ENCODE measurements at places on chromosomes 3 and 15.
A peak's percentile ranks its signal among the peaks of the same experiment; 100 is the strongest.

DNA sequence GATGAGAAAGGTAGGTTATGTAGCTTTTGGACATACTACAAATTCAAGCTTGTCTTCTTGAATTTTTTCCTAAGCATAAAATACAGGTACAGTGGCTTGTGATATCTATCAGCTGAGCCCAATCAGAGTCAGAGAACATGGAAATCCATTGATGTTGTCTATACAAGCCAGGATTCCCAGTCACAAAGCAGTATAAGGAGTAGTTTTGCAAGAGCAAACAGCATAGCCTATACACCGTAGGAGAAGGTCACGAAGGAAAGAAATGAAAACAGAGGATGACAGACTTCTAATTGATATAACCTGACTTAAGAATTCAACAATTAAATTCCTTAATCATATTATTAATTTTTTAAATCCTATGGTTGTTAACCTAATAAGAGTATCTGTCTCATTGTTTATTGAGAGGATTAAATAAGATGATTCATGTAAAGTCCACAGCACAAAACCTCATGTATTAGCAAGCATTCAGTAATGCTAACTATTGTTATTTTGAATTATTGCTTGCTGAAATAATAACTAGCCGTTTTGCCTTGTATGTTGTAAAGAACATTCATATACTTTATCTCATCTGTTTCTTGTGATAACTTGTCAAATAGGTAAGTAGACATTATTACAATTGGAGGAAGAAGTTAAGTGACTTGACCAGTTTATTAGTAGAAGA, 276.6 kb upstream of the ZPLD1 start:
- no peak for DNase-seq

DNA sequence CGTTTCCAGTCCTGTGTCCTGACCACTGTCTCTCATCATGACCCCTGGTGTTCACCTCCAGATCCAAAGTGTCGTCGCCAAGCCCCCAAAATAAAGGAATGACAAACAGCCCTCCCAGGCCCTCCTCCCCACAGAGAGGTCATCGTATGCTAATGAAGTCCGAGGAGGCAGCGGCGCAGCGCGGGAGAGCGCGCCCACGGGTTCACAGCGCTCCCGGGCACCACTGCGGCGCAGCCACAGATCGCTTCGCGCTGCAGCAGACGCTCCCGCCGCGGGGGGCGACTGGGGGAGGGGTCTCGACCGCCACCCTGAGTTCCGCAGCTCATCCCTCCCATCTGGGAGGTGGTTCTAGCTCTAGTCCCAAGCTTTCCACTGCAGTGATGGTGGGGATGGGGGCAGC, 1.3 kb downstream of the DGKG start:
- DNase-seq = peak; percentile 84

DNA sequence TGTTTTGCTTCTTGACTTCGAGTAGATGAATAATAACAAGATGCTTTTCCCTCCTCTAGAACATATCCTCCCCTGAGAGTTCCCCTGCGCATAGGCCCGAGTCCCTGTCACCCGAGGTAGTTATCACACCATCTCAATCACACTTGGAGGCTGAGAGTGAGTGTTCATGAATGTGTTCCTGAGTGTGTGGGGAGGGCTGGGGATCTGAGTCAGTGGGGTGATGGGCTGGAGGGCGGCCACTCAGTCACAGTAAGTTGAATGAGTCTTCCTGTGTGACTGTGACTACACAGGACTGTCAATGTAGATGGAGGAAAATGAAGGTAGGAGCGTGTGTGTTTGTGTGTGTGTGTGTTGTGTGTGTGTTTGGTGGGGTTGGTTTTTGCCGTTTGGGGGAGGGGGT, 71.0 kb downstream of the SETD5 start:
- DNase-seq = no peak

DNA sequence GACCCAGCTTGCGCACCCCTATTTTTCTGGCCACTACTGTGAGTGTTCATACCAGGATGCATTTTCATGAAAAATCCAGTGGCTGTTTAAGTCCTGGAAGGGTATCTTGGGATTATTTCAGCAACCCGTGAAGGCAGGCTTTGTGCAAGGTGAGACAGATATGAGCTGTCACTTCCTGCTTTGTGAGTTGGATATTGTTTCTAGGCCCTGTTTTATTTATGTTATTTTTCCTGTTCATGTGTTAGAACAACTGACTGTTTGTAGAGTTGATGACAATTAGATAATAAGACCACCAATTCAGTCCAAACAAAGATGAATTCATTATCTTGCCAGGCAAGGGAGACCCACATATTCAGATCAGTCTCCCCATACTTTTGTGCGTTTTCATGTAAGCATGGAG, 42.5 kb downstream of the ZBTB38 start:
- no peak for DNase-seq

DNA sequence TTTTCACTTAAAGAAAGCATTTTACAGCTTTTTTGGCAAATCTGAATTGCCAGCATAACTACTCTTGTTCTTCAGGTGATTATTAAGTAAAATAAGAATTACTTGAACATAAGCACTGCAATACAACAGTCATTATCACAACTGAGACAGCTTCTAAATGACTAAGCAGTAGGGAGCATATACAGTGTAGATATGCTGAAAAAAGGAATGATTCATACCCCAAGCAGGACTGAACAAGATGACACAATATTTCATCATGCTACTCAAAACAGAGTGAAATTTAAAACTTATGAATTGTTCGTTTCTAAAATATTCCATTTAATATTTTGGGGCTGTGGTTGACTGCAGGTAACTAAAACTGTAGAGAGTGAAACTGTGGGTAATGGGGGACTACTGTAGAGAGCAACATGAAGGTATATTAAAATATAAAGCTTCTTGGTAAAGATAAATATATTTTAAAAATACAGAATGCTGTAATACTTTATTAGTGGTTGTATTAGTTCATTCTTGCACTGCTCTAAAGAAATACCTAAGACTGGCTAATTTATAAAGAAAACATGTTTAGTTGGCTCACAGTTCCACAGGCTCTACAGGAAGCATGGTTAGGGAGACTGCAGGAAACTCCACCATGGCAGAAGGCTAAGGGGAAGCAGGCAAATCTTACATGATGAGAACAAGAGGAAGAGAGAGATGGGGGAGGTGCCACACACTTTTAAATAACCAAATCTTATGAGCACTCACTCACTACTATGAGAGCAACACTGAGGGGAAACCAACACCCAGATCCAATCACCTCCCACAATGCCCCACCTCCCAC, 84.8 kb downstream of the DCLK3 start:
- DNase-seq = no peak

- peak; percentile 2 for DNase-seq
These were observed 245.8 kb downstream of the STXBP5L start for GRCh38 chr3:121153851-121154250.

DNA sequence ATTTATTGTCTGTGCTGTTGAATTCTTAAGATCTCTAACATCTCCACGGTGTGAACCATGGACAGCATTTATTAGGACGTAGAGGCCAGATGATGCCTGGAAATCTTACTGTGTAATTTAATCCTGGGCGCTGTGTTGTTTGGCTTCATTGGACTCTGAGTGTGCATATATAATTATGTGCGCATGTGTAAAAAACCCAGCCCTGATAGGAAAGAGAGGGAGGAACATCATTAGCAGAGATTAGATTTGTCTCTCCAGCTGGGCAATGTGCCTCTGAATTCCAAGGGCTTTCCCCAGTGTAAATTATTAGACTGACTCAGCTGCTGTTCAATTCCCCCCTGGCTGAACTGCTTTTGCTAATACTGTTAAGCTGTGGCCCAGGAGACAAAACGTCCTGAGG, 39.6 kb downstream of the MAP3K13 start:
- no peak for DNase-seq

- no peak for DNase-seq
These were observed 38.5 kb upstream of the DUSP7 start for GRCh38 chr3:52094571-52095485.

- DNase-seq = no peak
These were observed 74.1 kb upstream of the RAP2B start for GRCh38 chr3:153087595-153088566.

DNA sequence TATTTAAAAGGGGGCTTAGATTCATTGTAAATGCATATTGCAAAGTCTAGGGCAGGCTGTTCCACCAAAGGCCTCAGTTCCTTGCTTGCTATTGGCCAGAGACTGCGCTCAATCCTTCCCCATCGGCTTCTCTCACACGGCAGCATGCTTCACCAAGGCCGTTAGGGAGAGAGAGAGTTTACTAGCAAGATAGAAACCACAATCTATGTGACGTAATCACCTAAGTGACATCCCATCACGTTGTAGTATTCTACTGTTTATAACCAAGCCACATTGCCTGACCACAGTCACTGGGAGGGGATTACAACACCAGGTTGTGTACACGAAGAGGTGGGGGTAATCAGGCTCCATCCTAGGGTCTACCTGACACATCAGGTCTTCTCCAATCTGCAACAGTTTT, 16.0 kb upstream of the NPAP1 start:
- DNase-seq = no peak

DNA sequence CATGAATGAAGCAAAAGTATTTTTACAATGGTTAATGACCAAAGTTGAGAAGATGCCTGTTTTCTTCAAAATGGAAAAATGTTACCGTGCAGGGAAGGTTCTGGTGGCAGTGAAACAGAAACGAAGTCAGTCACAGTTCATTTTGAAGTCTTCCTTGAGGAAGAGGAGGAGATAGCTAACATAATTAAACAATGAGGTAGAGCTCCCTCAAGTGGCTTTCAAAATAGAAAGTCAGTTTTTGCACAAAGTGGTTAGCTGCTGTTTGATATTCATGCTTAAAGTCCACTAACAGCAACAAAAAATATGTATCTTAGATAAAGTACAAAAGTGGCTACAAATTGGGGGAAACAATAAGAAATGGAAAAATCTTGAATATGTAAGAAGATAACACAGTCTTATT, 87.3 kb downstream of the TFG start:
- DNase-seq = peak; percentile 0

- DNase-seq = no peak
These were observed 145.4 kb upstream of the LRRFIP2 start for GRCh38 chr3:37319784-37320183.

GRCh38 chr15:61827131-61827530, 233.1 kb downstream of the VPS13C start:
- DNase-seq = no peak

DNA sequence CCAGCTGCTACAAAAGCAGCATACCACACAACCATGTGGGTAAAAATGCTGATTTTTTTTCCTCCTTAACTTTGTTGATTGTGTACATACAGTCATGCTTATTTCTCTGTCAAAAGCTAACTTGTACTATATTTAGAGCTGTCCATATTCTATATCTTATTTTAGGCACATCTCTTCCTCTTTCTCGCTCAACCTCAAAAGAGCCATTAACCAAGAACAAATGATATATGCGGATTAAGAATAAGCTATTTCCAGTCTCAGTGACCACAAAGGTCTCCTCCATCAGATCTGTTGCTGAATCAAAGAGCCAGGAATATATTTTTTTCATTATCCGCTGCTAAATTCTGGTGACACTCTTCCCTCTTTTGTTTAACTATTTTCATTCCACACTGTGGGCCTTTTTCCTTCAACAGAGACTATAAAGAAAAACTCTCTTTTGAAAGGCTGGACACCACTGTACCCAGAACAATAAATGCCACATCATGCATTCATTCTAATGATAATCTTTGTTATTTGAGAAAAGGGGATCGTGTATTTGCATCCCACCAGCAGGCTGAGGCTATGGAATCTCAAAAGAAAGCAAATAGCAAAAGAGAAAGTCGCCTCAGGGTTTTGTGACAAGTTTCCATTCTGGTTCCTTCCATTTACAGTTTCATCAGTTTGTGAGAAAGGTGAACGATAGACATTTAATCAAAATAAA, 8.0 kb downstream of the TMEM212 start:
- DNase-seq = no peak

DNA sequence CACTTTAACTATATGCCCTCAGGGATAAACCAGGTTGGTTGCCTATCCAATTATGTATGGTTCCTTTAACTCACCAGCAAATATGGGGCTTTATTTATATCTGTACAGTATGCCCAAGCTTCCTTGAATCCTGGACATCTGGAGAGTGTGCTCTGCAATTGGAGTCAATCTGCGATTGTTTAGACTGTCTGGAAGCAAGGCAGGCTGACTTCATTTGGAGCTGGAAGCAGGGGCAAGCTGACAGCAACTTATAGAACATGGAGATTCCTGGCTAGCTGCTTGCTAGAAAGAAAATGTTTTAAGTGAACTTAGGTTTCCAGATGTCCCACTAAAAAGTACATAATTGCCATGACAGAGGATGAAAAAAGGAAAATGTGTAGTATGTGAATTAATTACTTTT, 63.7 kb upstream of the TPRG1 start:
- DNase-seq = no peak

- no peak for DNase-seq
These were observed 133.1 kb downstream of the IL1RAP start for GRCh38 chr3:190646996-190647395.

- DNase-seq = peak; percentile 93
These were observed 66.1 kb downstream of the RPN1 start for GRCh38 chr3:128584412-128585020.

DNA sequence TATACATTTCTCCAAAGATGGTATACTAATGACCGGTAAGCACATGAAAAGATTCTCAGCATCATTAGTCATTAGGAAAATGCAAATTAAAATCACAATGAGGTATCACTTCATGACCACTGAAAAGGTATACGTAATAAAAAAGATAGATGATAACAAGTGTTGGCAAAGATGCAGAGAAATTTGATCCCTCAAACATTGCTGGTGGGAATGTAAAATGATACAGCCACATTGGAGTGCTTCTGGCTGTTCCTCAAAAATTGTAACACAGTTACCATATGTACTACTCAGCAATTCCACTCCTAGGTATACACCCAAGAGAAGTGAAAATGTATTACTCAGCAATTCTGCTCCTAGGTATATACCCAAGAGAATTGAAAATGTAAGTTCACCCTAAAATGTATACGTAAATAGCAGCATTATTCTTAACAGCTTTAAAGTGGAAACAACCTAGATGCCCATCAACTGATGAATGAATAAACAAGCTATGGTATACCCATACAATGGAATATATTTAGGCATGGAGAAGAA, 25.0 kb upstream of the KY start:
- DNase-seq = no peak

DNA sequence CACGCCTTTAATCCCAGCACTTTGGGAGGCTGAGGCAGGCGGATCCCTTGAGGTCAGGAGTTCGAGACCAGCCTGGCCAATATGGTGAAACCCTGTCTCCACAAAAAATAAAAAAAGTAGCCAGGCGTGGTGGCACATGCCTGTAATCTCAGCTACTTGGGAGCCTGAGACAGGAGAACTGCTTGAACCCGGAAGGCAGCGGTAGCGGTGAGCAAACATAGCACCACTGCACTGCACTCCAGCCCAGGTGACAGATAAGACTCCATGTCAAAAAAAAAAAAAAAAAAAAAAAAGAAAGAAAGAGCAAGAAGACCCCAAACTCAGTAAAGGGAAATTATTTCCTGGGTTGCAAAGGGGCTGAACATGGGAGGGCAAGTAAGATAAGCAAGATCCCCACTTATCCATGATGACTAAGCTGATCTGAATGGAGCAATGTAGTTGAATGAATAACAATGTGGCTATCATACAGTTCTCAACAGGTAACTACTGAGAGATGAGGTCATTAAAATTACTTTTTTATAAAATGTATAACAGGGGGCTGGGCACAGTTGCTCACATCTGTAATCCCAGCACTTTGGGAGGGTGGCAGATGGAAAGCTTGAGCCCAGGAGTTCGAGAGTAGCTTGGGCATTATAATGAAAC, 46.0 kb downstream of the RBM15B start:
- DNase-seq = no peak
